ENCODE measurements at places on chromosomes 13 and 19.

DNA sequence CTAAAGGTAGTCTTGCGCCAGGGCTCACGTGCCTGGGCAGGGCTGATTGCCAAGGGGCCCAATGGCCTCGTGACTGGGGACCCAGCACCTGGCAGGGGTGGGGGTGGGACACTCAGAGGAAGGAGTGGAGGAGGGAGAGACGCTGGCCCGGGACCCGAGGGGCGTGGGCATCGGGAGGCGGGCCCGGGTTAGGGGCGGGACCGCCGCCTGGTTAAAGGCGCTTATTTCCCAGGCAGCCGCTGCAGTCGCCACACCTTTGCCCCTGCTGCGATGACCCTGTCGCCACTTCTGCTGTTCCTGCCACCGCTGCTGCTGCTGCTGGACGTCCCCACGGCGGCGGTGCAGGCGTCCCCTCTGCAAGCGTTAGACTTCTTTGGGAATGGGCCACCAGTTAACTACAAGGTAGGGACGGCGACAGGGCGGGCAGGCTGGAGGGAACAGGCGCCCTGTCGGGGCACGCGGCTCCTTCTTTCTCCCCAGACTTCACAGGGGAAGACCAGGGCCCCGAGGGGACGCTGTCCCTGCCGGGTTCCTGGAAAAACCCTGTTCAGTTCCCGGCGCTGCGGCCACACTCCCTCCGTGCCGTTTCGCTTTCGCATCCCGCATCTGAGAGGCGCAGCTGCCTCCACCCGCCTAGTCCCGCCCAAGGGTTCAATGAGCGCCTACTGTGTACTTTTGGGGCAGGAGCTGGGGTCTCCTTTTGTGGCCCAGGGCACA is at the start of gene IFI30:
Gene IFI30, plus strand, starts transcription at position 242 of the 717 bp plus-strand sequence. Its CDS starts 29 bp downstream, at position 271.
- peak; percentile 71 for DNase-seq

DNA sequence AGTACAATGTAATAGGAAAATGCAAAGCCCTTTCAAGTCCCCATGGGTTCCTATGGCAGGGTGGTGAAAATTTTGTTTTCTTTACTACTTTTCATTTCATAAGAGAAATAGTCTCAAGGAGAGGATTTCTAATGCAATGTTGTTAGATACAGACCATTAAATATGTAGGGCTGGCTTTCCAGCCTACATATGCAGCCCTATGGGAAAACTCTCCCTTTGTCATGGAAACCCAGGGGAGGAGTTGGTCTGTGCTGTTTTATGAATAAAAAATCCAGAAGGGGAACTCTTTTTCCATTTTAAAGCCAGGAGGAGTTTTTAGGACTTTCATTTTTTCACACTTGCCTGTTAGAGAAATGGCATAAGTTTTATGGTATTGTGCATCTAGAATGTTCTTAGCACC is 119.6 kb downstream of the DCT start:
- no peak for DNase-seq

DNA sequence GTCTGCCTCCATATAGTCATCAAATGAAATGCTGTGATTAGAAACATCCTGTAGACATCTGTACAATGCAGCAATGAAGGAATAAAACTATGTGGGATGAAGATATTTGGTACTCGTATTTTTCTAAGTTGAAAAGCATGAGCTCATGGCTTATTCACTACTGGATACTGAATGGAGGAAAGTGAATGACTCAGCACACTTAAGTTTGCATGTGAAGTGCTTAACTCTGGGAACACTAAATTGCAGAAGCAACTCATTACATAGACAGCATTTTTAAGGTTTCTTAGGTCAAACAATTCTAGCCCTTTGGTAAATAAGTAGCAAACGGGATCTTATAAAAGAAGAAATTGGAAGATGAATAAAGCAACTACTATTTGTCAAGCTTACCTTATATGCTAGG is 429.0 kb upstream of the MIR17HG start:
- no peak for DNase-seq

GRCh38 chr19:39524495-39524894 is 8.2 kb downstream of the EID2B start:
- no peak for DNase-seq

DNA sequence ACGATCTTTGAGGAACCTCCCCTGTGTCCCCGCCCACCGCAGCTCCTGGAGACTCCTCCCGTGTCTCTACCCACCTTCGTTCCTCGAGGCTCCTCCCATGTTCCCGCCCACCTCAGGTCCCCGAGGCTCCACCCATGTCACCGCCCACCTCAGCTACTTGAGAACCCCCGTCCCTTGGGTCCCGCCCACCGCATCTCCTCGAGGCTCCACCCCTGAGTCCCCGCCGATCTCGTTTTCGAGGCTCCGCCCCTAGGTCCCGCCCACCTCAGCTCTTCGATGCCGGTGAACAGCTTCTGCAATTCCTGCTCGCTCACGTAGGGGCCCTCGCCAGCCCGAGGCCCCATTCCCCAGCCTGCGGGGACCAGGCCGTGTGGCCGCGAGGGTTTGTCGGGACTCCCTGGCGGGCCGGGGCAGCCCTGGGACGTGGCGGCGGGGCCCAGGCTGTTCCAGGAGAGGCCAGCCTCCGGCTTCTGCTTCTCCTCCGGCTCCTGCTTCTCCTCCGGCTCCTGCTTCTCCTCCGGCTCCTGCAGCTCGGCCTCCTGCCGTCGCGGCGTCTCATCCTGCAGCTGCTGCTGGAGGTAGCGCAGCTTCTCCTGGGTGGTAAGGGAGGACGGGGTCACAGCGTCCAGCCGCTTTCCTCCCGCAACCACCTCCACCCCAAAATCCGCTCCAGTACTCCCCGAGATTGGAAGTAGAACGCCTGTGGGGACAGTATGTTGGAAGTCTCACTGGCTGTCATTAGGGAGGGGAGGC is 16.7 kb downstream of the TSKS start:
- DNase-seq, result no peak

- no peak for DNase-seq
These were observed 850 bp downstream of the DYRK1B start for GRCh38 chr19:39833160-39833463.

DNA sequence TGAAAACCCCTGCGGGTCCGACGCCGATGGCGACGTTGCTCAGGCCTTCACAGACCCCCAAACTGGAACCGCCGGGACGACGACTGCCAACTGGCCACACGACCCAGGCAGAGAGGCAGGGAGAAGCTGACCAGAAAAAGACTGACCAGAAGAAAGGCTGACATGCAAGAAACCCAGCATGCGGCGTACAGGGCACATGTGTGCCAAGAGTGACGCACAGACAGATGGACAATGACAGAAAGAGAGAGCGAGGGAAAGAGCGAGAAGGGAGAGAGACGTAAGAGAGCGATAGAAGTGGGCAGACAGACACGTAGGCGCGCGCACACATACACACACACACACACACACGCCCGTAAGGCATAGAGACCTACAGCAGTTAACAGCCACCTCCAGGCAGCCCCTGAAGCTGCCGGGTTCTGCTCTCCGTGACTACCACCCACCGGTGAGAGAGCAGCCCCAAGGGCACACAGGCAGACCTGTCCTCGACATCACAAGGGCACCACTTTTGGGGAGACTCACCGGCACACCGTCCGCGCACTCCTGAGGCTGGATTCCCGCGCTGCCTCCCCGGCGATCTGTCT is 67.2 kb upstream of the ZNF527 start:
- no peak for DNase-seq

DNA sequence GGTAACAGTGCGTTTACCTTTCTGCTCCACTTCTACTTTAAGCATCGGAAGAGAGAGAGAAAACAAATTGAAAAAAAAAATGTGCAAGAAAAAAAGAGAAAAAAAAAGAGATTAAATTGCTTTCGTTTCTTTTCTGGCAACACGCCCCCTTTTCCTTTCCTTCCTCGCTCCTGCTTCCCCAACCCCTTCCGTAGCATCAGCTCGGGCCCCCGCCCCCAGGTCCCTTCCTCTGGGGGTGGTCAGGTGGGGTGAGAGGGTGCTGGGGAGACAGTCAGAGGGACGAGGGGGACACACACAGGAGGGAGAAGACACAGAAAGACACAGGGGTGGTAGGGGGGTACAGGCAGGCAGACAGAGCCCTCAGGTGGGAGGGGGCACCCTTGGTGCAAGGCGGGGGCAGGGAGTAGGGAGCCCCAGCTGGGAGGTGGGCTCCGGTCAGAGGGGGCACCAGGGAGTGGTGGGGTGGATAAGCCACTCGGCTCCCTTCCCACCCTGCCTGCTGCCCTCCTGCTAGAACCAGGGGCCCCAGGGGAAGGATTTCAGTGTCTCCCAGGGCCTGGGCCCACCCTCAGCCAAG is 30.7 kb upstream of the ASF1B start:
- no peak for DNase-seq

DNA sequence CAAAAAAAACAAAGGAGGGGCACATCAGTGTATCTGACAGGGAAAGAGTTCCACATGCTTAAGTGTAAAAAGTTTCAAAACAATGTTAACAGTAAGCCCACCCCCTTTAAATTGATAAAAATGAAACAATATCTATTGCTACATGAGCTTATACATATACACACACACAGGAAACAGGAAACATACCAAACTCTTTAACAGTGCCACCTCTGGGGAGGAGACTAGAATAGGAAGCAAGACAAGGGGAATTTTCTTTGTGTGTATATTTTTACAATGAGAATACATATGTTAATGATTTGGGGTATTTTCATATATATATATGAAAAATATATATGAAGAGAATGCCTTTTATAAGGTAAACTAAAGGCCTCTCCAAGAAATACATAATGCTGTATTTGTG is 44.7 kb downstream of the TPT1 start:
- no peak for DNase-seq

DNA sequence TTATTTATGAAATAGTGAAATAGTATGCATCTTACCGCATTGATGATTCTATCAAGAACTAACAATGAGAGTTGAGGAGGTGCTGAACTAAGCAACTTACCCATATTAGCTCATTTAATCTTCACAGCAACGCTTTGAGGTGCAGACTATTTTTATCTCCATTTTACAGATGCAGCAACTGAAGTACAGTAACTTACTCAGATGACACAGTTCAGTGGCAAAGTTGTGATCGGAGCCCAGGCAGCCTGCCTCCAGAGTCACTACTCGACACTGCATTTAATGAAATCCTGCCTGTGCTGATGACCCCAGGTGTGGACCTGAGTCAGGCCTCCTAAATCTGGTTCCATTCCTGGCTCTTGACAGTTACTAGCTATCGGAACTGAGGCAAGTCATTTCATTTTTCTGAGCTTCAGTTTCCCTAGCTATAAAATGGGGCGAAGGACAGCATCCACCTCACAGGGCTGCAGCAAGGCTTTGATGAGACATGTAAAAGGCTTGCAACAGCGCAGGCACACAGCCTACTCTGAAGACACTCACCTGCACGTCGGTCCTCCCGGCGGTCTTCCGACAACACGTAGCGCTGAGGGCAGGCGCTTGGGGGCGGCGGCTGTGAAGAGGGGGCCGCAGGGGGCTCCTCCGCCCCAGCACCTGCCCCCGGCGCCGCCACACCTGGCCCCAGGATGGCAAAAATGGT is 1.5 kb downstream of the MYPOP start:
- no peak for DNase-seq

- DNase-seq, result no peak
These were observed 170.5 kb downstream of the SHISA2 start for GRCh38 chr13:25881136-25881926.

DNA sequence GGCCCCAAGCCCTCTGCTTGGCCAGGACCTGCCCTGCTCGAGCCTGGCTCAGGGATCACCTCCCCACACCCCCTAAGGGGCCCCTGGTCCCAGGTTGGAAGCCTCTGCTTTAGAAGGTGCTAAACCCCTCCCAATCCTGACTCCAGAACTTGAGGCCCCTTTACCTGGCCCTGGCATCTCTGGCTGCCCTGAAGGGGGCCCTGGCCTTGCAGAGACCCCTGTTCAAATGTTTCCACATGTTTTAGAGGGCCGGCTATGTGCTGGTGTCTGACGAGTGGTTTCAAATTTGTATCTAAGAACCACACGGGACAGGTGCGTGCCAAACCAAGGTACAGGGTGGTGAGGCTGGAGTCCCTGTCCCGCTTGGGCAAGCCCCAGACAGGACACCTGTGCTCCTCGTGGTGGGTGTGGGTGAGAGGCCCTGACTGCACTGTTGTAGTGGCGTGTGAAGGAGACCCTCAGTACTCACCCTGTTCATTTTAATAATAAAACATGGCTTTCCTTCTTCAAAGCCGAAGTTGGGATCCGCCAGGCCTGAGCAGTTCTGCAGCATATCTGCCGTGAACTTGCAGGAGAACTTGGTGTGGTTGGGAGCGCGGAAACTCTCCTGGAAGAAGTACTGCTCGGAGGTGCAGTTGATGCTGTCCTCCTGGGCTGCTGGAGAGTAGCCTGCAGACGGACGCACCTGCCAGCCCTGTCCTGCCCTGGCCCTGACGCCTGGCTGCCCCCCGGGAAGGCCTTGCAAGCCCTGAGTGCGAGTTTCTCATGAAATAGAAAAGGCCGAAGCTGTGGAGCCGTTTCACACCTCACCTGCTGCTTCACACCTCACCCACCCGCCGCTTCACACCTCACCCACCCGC is 5.4 kb downstream of the ATP4B start:
- DNase-seq, result no peak

GRCh38 chr13:80173224-80173623 is 167.7 kb downstream of the SPRY2 start:
- DNase-seq, result no peak

GRCh38 chr13:29698106-29698505 is 102.6 kb upstream of the SLC7A1 start:
- no peak for DNase-seq

- peak; percentile 86 for DNase-seq
These were observed 60.5 kb downstream of the CELF5 start for GRCh38 chr19:3284759-3285646.

- peak; percentile 61 for DNase-seq
These were observed 964 bp downstream of the SPINT2 start for GRCh38 chr19:38265213-38265861.

- peak; percentile 68 for DNase-seq
These were observed 5.0 kb downstream of the TLE5 start for GRCh38 chr19:3057275-3057714.

- no peak for DNase-seq
These were observed 41.9 kb downstream of the RASA3 start for GRCh38 chr13:114090476-114090875.
